Hematopoietic multipotent progenitor cell treated with erythropoietin and hydrocortisone succinate and interleukin-3 and kit ligand, for 4 days (in vitro differentiated cells): ENCODE measurements at places on chromosomes 7 and 10.

DNA sequence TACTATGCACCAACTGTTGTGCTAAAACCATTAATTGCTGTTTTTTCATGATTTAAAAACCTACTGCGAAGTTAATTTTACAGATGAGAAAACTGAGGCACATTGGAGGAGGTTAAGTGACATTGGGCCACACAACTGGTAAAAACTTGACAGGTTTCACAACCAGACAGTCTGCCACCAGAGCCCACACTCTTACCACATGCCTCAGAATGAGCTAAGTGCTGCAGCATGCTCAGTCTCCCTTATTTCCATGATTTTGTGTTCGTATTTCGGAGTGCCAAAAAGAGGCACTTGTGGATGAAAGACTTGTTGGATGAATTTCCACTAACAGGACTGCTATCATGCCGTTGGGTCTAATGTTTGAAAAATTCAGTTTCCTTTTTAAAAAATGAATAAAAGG, 77.4 kb downstream of the PCLO start:
- no peak for DNase-seq

GRCh38 chr7:17206349-17206905, 92.0 kb upstream of the AHR start:
- peak; percentile 88 for DNase-seq

DNA sequence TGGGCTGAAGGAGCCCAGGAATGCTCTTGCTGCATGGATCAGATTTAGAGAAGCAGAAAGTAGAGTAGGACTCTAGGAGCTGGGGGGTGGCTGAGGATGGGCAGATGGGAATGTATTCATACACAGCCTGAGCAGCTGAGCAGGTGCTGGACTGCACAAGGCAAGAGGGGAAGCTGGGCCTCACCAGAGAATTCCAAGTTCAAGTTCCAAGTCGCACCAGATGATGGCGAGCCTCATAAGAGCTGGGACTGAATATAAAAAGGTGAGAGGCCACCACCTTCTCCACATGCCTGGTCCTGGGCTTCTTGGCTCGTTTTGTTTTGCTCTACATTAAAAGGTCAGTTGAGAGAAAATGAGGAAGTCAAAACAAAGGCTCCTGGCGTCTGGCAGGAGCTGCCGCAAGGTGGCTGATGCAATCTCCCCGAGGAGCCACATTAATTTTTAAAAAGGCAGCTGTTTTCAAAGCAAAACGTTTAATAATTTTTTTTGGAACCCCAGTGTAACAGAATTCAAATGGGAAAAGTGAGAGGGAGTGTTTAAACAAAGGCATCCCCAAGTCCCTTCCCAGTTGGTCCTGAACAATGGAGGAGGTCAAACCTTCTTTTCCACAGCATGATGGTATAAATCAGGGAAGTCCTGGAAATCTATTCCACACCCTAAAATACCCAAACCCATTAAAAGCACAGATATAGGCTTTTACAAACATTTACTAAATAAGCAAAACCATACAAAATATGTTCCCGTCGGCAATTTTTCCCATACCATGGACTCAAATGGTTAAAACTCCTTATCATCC, 9.5 kb downstream of the CYREN start:
- DNase-seq: peak; percentile 88

- DNase-seq: peak; percentile 7
Observed at GRCh38 chr7:47304727-47305719, 276.9 kb downstream of the TNS3 start.

- no peak for DNase-seq
Observed at GRCh38 chr10:131961047-131961776, 20.5 kb downstream of the BNIP3 start.

- DNase-seq: no peak
Observed at GRCh38 chr10:122515588-122516231, 44.8 kb upstream of the DMBT1 start.

DNA sequence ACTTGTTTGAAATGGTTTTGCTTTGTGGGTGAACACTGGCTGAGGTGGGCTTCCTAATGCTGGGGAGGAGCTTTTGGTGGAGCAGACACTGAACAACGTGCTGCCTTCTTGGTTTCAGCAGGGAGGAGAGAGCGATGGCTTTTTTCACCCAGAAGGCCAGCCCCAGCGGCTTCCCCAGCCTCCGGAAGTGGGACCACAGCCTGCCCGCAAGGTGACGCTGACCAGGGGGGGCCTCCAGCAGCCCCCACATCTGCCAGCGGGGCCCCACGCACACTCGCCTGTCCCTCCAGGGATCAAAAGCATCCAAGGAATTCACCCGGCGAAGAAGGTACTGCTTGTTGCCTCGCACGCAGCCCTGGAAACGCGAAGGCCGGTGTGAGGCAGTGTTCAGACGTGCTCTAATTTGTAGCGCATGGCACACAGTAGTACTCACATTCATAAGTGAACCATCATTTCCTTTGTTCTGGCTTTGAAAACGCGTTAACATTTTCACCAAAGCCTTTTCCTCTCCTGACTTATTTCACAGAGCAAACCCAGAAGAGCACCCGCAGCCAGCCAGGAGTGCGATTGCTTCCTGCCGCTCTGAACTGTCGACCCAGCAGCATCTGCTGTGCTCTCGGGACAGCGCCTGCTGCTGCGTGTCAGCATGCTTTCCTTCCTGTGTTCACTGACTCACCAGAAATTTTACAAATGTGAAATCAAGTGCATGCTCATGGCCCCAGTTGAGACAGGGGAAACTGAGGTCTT, 48.4 kb downstream of the SHH start:
- DNase-seq: peak; percentile 74

GRCh38 chr10:35639021-35639727, 2.9 kb downstream of the FZD8 start:
- DNase-seq: no peak

DNA sequence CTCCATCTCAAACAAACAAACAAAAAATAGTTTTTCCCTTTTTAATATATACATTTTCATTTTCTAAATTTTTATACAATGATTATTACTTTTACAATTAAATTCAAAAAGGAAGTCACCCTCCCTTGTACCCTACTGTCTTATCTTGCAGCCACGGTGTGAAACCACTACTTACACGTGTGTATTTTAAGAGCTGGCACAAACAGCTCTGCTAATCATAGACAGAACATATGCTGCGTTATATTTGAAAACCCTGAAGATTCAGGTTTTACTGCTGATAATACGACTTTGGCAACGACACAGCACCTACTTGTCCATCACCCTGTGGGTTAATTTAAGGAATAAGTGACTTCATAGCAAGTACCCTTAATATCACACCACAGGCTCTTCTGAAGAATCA, 991 bp downstream of the ANKRD61 start:
- peak; percentile 95 for DNase-seq

GRCh38 chr7:18434171-18434570, 61.4 kb upstream of the HDAC9 start:
- no peak for DNase-seq

DNA sequence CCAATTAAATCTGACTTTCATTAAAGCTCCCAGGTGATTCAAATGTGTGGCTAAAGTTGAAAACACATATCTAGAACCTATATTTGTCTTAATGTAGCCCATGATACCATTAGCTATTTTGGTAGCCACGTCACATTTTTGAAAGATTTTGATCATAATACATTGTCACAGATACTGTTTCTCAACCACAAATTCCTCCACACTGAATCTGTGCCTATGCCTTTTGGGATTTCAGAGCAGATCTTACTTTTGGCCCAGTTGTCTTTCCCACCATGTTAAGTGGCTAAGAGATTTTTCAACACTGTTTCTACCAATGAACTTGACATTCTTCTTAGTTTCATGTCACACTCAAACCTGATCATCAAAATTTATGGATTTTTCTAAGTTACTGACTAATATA, 47.4 kb downstream of the CH25H start:
- DNase-seq: no peak

GRCh38 chr7:30330134-30331111, 46.0 kb downstream of the ZNRF2 start:
- DNase-seq: peak; percentile 94

- DNase-seq: peak; percentile 4
Observed at GRCh38 chr7:84247591-84247990, 53.0 kb upstream of the SEMA3A start.

GRCh38 chr10:71161425-71161824, 50.9 kb upstream of the UNC5B start:
- peak; percentile 42 for DNase-seq

DNA sequence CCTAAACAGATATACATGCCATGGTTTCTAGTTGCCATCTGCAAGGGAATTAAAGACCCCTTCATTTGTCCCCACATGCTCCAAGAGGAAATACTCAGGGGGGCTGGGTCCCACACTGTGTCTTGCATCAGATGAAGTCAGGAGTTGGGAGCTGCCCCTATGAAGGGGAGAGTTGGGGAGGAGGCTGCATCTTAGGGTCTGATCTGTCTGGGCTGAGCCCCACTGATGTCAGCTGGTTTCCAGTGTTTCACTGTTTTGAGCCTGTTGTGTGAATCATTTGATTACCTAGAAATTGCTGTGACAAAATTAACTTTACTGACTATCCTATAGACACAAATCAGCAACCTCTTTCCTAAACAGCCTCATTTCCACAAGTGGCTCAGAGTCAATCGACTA, 4.9 kb upstream of the ADCY1 start:
- no peak for DNase-seq

GRCh38 chr7:38160003-38160571, 18.0 kb upstream of the STARD3NL start:
- no peak for DNase-seq

DNA sequence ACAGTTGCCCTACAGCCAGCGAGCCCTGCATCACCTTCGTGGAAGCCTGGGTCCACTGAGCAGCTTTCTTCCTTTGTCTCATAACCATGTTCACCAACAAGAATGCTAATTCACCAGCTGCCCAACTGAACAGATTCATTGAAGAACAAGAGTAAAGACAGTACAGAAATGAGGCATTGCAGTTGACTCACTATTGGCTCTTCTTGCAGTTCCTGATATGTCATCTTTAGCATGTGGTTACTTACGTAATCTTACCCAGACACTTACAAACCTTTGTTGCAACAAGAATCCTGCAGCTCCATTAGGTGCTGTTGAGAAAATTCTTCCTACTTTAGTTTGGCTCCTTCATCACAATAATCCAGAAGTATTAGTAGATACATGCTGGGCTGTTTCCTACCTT, 174.0 kb upstream of the TPK1 start:
- peak; percentile 57 for DNase-seq

- DNase-seq: no peak
Observed at GRCh38 chr10:80164596-80164995, 32.1 kb downstream of the PLAC9 start.

DNA sequence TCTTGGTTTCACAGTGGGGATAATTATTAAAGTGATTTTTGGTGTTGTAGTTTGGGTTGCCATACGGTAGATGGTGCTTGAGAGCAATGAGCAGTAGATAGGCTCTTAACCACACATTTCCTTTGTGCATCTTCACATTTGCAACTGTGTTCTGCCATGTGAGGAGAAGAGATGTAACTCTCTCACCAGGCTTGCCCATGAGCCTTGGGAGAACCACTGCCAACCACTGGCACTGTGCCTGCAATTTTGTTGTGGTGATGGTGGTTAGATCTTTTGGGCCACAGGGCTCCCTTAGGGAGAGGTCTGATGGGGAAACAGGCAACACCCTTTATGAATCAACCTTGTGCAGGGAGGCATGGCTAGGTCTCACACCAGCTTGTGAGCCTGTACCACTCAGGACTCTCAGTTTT, 204.3 kb downstream of the CCDC7 start:
- peak; percentile 2 for DNase-seq

- no peak for DNase-seq
Observed at GRCh38 chr7:15257689-15258088, 304.1 kb downstream of the AGMO start.

GRCh38 chr7:28988810-28989209, 30.7 kb upstream of the TRIL start:
- DNase-seq: no peak

- no peak for DNase-seq
Observed at GRCh38 chr7:136027160-136027559, 50.0 kb upstream of the MTPN start.

DNA sequence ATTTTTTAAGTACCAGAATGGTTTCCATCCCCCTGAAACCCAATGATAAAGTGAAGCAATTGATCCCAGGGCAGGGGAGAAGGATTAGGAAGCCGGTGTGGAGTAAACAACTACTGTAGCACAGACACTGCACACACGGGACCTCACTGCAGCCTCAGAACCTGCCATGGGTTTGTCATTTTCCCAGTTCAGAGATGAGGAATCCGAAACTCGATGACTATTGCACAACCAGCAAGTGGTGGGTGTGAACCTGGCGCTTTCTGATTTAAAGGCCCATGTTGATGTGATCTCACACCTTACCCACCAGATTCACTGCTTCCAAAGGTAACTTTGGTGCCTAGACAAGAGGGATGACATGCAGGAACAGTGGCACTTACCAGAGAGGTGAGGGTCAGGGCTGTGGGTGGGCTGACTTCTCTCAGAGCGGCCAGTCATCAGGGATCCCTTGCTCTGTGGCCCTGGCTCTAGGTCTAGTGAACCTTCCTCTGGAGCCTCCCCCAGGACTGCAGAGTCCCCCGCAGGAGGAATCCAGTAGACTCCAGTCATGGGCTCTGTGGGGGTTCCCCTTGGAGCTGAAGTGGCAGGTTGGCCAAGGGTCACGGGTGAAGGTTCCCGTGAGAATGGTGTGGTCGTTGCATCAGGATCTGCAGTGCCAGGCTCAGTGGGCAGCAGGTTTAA, 62.8 kb downstream of the PKD1L1 start:
- no peak for DNase-seq

- no peak for DNase-seq
Observed at GRCh38 chr7:120097774-120098173, 175.2 kb upstream of the KCND2 start.

DNA sequence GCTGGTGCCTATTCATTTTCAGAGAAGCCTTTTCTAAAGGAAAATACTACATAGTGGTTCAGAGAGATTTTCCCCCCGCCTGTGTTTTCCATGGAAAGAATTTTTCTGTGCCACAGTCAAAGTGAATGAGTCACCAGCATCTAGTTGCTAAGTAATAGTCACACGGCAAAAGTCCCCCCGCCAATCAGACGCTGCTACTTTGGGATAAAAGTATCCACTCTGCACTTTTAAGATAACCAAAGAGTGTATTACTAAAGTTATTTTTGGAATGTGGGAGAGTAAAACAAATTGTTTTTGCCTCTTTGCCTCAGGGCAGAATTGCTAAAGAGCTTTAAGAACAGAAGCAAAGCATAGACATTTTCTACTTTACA, 23.5 kb downstream of the ABLIM1 start:
- DNase-seq: peak; percentile 88
